PC-3 (cell line): ENCODE measurements at places on chromosomes 1 and 21. TPM values are rescaled to one million over a fixed set of nuclear protein-coding genes. Genes with fewer than 3 reads are reported as not detected.

Gene OR2AK2
- 0.11 TPM in 1 of 2 replicates, not detected in the other for total RNA-seq

GRCh38 chr1:37853157-37853556 is 6.2 kb downstream of the MTF1 start:
- H3K27me3 ChIP-seq, result no peaks in the 10 kb centered on the region
- H3K4me3 ChIP-seq, result no peak overlapping the region
- peaks cover 13% of the 10 kb centered on the region for H3K4me1 ChIP-seq
- H3K36me3 ChIP-seq, result peaks cover 12% of the 10 kb centered on the region; the same call in 1 of the 2 replicates
- DNase-seq, result no peak
- no peak overlapping the region for H3K27ac ChIP-seq

GRCh38 chr21:34797921-34798535 is 129.2 kb downstream of the CLIC6 start:
- no peak for DNase-seq
- no peak overlapping the region for H3K4me3 ChIP-seq
- H3K36me3 ChIP-seq, result peaks cover 64% of the 10 kb centered on the region
- no peaks in the 10 kb centered on the region for H3K27me3 ChIP-seq
- H3K27ac ChIP-seq, result no peak overlapping the region
- peaks cover 48% of the 10 kb centered on the region for H3K4me1 ChIP-seq

DNA sequence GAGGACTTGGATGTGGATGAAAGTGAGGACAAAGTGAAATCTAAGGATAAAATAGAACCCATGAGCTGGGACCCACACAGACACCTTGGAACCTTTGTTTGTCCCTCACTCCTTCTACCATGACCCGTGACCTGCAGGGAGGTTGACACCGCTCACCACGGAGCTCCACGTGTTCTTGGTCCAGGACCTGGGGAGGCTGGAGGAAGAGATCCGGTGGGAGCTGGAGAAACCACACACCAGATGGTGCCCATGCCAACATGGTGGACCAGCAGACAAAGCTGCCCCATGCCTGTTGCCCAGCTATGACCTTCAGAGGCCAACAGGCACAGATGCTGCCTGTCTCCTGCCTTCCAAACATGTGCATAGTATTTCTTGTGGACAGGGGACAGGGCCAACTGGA is 721.9 kb downstream of the PTPRU start:
- H3K36me3 ChIP-seq, result no peaks in the 10 kb centered on the region
- H3K27me3 ChIP-seq, result peaks cover 13% of the 10 kb centered on the region; the same call in 1 of the 2 replicates
- H3K27ac ChIP-seq, result no peak overlapping the region
- H3K4me1 ChIP-seq, result peaks cover 4% of the 10 kb centered on the region; the same call in 1 of the 2 replicates
- no peak overlapping the region for H3K4me3 ChIP-seq

DNA sequence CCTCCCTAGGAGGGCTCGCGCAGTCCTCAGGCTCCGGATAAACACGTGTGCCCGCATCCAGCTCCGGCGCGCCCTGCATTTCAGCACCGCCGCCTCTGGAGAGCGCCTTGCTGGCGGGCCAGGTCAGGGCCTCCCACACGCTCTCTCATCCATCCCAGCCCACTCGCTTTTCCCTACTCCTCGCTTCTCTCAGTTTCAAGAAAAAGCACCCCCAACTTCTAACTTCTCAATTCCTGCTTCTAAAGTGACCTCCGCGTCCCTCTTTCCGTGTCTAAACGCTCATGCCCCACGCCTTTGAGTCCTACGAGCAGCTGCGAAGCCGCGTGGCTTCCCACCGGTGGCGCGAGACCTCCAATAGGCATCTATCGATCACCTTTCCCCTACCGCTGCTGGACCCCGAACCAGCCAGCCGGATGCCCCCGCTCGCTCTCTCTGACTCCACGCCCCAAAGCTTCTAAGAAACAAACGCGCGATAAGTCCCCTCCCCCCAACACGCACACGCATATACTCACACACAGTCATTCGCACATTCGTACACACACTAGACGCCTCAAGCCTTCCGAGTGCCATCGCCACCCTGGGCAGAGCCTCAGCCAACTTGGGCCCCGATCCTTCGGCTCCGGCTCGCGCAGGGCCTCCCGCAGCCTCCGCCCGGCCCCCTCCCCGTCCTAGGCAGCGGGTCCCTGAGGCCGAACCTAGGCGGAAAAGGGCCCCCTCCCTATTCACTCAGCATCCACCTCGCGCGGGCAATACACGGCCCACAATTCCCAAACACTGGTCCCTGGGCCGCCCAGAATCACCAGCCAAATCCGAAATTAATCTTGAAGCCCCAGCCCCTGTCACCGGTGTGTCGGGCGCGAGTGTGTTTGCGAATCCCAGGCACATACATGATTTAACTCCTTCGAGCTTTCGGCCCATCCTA is 1.1 kb downstream of the NMNAT2 start:
- no peak overlapping the region for H3K27ac ChIP-seq
- no peak for DNase-seq
- H3K4me1 ChIP-seq, result peaks cover 18% of the 10 kb centered on the region
- H3K27me3 ChIP-seq, result no peaks in the 10 kb centered on the region

Gene ADAMTSL4
- 0.81 and 0.87 TPM in 2 replicates for total RNA-seq

DNA sequence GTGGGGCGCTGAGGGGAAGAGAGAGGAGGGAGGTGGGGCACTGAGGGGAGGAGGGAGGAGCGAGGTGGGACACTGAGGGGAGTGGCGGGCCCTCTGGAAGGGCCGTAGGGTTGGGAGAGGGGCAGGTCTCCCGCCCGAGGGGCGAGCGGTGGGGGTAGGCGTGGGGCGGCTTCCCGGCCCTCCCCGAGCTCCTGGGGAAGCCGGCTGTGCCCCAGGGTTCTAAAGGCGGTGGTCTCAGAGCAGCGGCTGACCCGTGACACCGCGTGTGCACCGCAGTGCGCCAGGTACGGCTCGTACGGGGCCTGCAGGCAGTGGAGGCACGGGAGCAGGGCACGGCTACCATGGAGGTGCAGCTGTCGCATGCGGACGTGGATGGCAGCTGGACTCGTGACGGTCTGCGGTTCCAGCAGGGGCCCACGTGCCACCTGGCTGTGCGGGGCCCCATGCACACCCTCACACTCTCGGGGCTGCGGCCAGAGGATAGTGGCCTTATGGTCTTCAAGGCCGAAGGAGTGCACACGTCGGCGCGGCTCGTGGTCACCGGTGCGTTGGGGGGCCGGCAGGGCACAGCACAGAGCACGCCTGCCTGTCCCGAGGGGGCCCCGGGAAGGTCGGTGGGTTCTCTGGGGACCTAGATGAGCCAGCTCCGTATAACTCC is 68.5 kb downstream of the OBSCN start:
- H3K27ac ChIP-seq, result no peak overlapping the region
- DNase-seq, result no peak
- peaks cover 3% of the 10 kb centered on the region; the same call in 1 of the 2 replicates for H3K36me3 ChIP-seq
- H3K27me3 ChIP-seq, result no peaks in the 10 kb centered on the region
- H3K4me3 ChIP-seq, result peak overlapping the region; percentile 73
